ENCODE measurements at places on chromosomes 6 and 20.

- no peak for DNase-seq
These were observed 44.0 kb downstream of the PTPRA start for GRCh38 chr20:2917266-2917665.

GRCh38 chr6:81857812-81858211, 105.3 kb upstream of the TENT5A start:
- no peak for DNase-seq

DNA sequence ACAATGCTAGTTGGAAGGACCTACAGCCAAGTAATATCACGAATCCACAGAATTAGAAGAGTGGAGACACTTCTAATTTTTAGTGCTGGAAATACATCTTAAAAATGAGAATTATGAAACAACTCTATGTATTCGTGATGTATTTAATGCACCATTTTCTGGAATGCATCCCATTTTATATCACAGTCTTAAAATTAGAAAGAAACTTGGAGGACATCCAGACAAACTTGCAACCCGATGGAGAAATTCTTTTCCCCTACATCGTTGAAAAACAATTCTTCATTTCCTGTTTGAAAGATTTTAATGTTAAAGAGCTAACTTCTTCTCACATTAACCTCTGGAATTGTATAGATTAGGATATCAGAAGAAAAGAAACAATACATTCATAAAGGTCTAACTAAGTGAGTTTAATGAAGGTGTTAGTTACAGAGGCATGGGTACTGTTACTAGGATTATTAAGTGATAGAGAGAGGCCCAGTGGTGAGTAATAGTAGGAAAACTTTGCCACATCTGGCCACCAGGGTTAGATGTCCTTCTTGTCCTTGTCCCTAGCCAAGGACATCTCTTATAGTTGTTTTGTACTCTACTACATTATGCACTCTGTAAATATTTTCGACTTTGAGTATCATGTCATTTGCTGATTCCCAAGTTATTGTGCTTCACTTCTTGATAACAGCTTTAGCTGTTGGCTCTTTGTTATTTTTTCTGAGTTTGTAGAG, 502.4 kb upstream of the PTCHD4 start:
- peak; percentile 9 for DNase-seq

- DNase-seq, result no peak
These were observed 98.9 kb downstream of the PDSS2 start for GRCh38 chr6:107360476-107360875.

GRCh38 chr6:128882991-128883611, at the start of gene LAMA2:
Gene LAMA2, plus strand, starts transcription at chr6:128883138. Its CDS starts 108 bp downstream, at chr6:128883246.
- DNase-seq, result no peak

DNA sequence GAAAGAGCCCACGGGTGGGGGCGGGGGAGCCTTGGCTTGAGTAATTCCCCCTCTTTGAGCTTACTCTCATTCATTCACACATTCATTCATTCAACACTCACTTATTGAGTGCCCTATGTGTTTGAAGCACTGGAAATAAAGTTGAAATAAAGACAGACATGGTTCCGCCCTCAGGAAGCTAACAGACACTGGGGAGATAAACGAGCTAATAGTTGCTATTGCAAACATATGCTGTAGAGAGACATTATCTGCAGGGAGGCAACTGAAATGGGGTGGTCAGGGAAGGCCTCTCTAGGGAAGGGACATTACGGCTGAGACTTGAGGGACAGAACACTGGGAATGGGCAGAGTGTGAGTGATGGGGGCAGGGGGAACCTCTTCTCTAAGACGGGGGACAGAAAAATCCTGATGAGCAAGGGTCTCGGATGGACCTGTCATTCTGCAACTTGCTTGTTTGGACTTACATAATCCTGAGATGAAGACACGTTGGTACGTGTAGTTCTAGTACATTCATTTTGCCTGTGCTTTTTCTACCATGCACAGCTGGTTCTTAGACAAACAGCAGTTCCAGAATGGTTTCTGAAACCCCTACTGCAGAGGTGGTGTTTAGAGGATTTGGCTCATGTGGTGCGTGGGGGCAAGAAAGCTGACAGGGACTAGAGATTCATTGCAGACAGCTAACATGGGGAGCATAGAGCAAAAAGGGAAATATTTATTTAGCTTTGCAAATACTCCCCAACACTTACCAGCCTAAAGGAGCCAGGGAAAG, 71.1 kb upstream of the BLCAP start:
- no peak for DNase-seq

DNA sequence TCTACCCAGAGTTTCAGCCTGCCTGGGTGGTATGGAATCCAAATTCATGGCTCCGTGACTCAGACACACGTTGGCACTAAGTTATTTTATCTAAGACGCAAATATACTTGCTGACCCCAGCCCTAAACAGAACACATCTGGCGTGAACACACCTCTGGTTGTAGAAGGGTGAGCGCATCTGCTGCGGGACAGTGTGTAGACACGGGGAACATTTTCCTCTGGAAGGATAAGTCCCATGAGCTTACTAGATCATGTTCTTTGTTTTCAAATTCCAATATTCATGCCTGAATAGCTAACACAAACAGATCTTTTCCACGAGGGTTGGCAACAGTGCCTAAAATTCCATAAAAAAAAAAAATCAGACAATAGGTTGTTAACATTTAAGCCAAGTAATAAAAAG, 87.8 kb downstream of the TMEM170B start:
- no peak for DNase-seq

DNA sequence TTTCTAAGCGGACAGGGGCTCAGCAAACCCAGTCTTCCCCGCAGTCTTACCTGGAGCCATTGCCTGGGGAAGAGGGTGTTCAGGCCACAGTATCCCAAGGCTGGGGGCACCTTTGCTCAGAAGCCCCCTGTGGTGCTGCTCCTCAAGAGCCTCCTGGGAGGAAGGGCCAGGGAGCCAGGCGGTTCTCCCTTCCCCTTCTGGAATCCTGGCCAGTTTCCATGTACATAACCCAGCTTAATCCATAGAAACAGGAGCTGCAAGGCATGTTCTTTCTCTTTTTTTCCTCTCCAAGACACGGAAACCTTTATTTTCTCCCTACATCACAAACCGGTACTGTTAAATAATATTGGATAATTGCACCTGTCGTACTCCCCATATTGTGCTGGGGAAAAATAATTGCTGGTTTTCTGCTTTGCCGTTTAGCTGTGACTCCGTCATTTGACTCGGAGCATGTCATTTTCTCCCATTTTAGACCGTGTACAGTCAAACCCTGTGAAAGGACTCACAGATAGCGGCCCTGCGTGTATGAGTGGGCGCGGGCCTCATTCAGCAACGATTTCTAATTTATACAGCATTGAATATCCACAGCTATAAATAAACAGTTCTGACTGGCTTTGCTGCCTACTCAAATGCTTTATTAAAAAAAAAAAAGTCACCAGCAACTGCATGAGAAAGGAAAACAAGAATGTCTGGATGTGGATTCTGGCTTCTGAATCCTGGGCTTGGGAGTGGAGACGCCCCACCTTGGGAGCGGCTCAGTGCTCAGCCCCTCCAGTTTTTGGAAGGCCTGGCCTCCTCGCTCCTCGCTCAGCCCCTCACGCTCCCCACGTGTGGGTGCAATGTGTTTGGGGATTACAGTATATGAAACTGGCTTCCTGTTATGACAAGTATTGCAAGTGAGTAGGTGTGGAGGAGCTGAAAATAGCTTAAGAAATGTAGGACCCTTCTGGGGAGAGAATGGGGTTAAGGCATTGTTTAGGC, 67.3 kb downstream of the ADTRP start:
- DNase-seq, result no peak

- no peak for DNase-seq
These were observed 567.9 kb upstream of the CITED2 start for GRCh38 chr6:139942331-139942730.

GRCh38 chr6:78324213-78324612, 543.1 kb upstream of the IRAK1BP1 start:
- peak; percentile 70 for DNase-seq

GRCh38 chr6:134245706-134246105, 72.2 kb downstream of the SGK1 start:
- DNase-seq, result no peak

GRCh38 chr6:155854787-155855186, 399.1 kb upstream of the NOX3 start:
- no peak for DNase-seq

DNA sequence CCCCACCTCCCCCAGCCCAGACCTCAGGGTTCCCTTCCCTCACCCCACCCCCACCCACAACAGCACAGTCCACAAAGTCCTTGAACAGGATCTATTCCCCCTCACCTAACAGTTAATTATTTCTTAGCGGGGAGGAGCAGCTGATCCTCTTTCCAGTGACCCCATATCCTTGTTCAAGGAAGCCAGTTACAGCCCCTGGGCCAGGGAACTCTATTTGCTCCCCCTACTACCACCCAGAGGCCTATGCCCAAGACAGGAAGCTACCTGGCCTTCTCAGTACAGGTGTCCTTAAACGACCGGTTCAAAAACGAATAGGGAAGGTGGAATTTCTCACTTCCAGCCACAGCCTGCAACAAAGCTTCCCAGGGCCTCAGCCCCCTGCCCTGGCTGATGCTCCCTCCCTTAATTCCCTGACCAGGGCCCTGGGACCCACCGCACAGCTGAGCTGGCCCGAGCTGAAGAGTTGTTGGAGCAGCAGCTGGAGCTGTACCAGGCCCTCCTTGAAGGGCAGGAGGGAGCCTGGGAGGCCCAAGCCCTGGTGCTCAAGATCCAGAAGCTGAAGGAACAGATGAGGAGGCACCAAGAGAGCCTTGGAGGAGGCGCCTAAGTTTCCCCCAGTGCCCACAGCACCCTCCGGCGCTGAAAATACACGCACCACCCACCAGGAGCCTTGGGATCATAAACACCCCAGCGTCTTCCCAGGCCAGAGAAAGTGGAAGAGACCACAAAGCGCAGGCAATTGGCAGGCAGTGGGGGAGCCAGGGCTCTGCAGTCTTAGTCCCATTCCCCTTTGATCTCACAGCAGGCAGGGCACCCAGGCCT, 778 bp downstream of the MCCD1 start:
- DNase-seq, result no peak

DNA sequence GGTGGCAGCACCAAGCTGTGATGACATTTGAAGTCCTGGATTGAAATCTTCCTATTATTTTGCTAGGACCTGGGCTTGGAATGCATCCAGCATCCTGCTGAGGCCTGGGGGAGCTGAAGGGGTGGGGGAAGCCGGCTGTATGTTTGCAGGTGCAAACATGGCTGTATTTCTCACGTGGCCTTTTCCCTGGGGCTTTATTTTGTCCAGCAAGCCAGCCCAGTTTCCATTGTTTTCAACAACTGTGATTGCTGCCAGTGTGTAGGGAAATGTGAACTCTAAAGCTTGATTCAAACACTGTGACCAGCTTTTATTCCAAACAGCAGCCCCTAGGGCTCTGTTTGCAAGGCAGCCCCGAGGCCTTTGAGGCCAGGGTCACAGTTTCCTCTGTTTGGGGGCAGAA, 683.0 kb downstream of the DHX35 start:
- DNase-seq, result peak; percentile 11

GRCh38 chr6:89258912-89259311, 41.8 kb upstream of the GABRR1 start:
- DNase-seq, result no peak

- DNase-seq, result no peak
These were observed 591.6 kb downstream of the UTRN start for GRCh38 chr6:144876689-144877088.

DNA sequence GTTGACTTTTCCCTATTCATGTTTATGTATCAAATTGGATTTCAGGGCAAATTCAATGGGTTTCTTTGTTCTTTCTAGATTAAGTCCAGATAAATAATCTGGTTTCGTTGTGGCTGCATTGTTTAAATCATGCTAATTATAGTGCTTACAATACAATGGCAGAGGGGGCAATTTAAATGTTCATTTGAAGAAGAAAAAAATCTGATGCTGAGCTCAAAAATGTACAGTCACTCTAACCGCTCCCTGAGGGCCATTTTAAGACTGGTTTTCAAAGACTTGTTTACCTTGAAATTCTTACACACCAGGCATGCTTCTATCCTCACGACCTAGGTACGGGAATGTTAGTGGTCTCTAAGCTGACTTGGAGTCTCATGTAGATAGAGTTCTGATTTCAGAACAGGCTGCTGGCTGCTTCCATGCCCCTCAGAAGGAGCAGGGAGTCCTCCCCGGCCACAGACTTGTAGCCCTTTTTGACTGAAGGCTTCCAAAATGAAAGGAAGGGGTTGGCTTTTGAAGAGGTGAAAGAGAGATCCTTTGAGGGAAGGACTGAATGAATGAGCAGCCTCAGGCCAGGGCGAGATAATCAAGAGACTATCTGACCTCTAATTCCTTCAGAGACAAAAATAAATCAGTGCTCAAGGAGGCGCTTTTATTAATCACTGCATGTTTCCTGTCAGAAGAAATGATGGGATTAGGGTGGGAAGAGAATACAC, 86.1 kb upstream of the ZNF217 start:
- DNase-seq, result no peak

- no peak for DNase-seq
These were observed 4.9 kb upstream of the IPCEF1 start for GRCh38 chr6:154361476-154361875.

GRCh38 chr6:7974938-7975763, 64.6 kb upstream of the TXNDC5 start:
- peak; percentile 98 for DNase-seq

GRCh38 chr20:57190536-57191264, 75.7 kb downstream of the BMP7 start:
- peak; percentile 63 for DNase-seq

DNA sequence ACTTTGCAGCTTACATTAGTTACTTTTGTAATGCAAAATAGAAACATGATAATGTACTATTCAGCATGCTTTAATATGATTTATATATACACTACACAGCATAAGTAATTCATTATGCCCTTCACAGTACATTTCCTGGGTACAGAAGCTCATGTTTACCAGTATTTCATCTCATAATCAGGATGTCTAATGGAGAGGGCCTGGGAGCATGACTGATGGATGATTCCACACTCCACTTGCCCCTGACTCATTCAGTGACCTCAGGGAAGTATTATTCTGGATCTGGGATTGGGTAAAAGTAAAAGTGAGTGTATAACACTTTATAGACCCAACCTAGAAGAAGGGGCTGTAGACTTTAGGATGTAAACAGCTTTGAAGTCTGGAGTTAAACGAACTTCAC, 31.4 kb upstream of the BACH2 start:
- DNase-seq, result peak; percentile 26

DNA sequence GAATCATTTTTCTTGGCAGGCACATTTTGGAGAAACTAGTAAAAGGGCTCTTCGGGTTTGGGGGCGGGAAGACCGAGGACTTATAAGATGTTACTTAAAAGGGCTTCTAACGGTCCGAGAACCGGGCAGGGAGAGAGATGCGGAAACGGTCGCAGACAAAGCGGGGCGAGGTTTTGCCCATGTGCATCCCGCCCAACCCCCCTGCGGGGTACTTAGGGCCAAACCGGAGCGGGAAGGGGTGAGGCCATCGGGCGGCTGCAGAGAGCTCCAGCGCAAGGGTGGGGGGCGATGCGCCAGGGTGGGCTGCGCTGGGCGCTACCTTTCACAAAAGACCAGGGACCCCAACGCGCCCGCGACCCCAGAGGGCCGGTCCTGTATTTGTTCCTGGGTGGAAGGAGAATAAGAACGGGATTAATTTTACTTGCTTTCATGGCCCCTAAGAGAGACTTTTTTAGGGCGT, 616 bp downstream of the TUBB start:
- peak; percentile 63 for DNase-seq

GRCh38 chr6:4610256-4610655, 165.9 kb upstream of the CDYL start:
- no peak for DNase-seq

Data from MCF 10A (cell line).